ENCODE measurements at places on chromosomes 4 and X. TPM values are rescaled to one million over a fixed set of nuclear protein-coding genes. Genes with fewer than 3 reads are reported as not detected.

- DNase-seq, result no peak
- no peak overlapping the region for H3K27ac ChIP-seq
- H3K4me1 ChIP-seq, result peaks cover 20% of the 10 kb centered on the region
- H3K36me3 ChIP-seq, result no peaks in the 10 kb centered on the region
These were observed 57.2 kb downstream of the TRIM2 start for GRCh38 chr4:153261461-153261860.

DNA sequence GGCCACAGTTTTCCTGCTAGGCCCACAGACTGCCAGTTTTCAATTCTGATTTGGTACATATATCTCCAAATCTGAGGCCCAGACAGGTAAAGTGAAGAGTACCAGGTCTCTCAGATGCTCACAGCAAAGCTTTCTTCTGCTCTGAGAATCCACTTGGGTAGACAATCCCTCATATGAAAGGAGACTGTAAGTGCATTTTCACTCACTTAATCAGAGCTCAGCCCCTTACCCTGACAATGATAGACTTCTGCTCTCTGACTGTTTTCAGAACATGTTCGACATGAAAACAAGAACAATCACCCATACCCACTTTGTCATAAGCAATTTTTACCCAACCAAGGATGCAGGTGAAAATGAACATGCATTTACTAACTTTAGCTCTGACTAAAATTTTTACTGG lies 7.1 kb downstream of the GPRIN3 start:
- H3K27me3 ChIP-seq, result no peaks in the 10 kb centered on the region
- no peak overlapping the region for H3K4me3 ChIP-seq
- no peak for DNase-seq
- no peaks in the 10 kb centered on the region for H3K36me3 ChIP-seq
- H3K27ac ChIP-seq, result no peak overlapping the region
- peaks cover 13% of the 10 kb centered on the region for H3K4me1 ChIP-seq

DNA sequence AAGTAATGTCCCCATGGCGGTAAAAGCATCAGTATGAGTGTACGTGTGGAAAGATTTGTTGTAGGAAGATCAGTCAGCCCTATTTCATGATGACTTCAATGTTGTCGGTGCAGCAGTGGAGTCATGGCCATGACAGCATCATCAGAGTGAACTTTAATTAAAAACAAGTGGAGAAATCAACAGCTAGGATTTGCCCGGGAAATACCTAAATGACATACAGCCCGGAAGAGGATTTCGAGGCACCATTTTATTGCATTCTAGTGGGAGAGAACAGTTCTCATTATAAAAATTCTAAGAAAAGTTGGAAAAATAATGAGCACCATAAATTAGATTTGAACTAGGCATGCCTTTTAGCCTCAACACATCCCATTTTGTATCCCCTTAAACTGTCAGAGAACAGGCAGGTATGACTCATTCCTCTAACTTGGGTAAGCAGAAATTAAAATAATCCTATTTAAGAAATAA lies 170.1 kb downstream of the SHROOM3 start:
- peak; percentile 60 for DNase-seq
- no peaks in the 10 kb centered on the region for H3K27me3 ChIP-seq
- no peaks in the 10 kb centered on the region for H3K36me3 ChIP-seq
- peaks cover 11% of the 10 kb centered on the region for H3K4me1 ChIP-seq
- H3K4me3 ChIP-seq, result no peak overlapping the region

The SUPT20HL1 gene
- total RNA-seq, result not detected

DNA sequence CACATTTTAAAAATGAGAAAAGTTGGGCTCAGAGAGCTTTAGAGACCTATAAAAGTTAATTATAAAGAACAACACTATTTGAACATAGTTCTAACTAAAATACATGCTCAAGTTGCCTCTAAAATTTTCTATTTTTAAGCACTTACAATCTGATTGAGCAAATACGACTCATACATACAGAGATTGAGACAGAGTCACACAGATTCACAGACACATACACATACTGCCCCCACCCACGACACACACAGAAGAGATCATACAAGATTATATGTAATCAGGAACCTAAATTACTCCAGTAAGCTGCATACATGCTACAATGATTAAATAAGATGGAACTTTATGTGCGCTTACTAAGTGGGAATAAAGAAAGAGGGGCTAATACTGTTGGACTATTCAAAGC lies 2.7 kb upstream of the ASB5 start:
- no peaks in the 10 kb centered on the region for H3K36me3 ChIP-seq
- DNase-seq, result no peak
- no peaks in the 10 kb centered on the region for H3K4me1 ChIP-seq
- H3K4me3 ChIP-seq, result no peak overlapping the region

GRCh38 chr4:560731-561291 lies 15.3 kb downstream of the TMEM271 start:
- no peaks in the 10 kb centered on the region for H3K27me3 ChIP-seq
- no peak overlapping the region for H3K4me3 ChIP-seq
- no peaks in the 10 kb centered on the region for H3K36me3 ChIP-seq
- H3K27ac ChIP-seq, result no peak overlapping the region
- DNase-seq, result peak; percentile 55

DNA sequence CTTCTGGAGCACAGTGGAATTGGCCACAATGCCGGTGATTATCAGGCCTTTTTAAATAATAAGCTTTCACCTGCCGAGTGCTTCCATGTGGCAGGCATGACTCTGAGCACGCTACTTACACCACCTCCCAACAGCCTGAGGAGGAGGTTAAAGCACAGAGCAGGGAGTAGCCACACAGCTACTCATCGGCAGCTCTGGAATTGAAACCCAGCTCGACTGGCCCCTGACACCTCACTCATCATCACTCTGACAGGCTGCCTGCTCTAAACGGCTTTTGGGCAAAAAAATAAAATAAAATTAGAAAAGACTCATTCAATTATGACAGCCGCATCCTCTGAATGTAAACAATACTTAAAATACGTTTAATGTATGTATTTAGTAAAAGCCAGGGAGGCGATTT lies 326.4 kb upstream of the NOCT start:
- no peaks in the 10 kb centered on the region for H3K36me3 ChIP-seq
- peaks cover 4% of the 10 kb centered on the region for H3K4me1 ChIP-seq
- no peak overlapping the region for H3K27ac ChIP-seq
- no peaks in the 10 kb centered on the region for H3K27me3 ChIP-seq
- no peak overlapping the region for H3K4me3 ChIP-seq

The TLR7 gene
- total RNA-seq, result 0.23 TPM

GRCh38 chr4:86532851-86533250 lies 61.3 kb upstream of the PTPN13 start:
- no peak overlapping the region for H3K27ac ChIP-seq
- H3K27me3 ChIP-seq, result no peaks in the 10 kb centered on the region
- H3K4me3 ChIP-seq, result no peak overlapping the region
- DNase-seq, result no peak
- no peaks in the 10 kb centered on the region for H3K36me3 ChIP-seq
